ENCODE measurements at places on chromosomes 5 and 9. TPM values are rescaled to one million over a fixed set of nuclear protein-coding genes. Genes with fewer than 3 reads are reported as not detected.

The CERCAM gene
- 27.5 TPM for total RNA-seq

The AQP7 gene
- total RNA-seq, result 0.74 TPM

The TMEM215 gene
- 0.06 TPM for total RNA-seq

The LURAP1L gene
- total RNA-seq, result 104 TPM

The HNRNPK gene
- 360 TPM for total RNA-seq

The NIM1K gene
- total RNA-seq, result 4.2 TPM

DNA sequence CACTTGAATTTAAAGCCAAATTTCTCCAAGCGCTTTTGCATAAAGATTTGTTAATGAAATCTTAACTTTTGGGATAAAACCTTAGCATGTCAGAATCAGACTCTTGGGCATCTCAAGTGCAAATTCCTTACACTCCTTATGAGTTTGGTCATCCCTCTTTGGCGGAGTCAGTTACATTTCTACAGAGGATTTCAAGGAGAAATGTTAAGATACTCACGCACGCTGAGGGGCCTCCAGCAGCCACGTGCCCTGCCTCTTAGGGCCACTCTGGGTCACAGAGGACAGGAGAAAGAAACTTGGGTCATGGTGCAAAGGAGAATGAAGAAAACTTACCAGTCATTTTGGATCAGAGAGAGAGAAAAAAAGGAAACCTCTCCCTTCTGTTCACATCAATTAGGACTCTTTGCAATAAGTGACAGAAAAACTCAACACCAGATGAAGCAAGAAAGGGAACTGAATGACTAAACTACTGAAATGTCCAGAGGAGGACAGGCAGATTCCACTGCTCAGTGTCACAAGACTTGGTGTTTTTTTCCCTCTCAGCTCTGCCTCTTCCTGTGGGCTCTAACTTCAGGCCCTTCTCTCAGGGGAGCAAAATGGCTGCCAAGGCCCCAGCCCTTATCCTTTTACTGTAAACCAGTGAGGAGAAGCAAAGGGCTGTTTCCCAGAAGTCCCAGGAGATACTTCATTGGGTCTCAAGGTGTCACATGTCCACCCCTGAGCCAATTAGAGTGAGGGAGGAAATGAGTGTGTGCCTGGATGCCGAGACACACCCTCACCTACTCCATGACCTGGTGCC, 63.3 kb upstream of the NFIL3 start:
- H3K27me3 ChIP-seq, result no peaks in the 10 kb centered on the region
- no peaks in the 10 kb centered on the region for H3K4me1 ChIP-seq
- no peak overlapping the region for H3K4me3 ChIP-seq
- peak; percentile 58 for DNase-seq

DNA sequence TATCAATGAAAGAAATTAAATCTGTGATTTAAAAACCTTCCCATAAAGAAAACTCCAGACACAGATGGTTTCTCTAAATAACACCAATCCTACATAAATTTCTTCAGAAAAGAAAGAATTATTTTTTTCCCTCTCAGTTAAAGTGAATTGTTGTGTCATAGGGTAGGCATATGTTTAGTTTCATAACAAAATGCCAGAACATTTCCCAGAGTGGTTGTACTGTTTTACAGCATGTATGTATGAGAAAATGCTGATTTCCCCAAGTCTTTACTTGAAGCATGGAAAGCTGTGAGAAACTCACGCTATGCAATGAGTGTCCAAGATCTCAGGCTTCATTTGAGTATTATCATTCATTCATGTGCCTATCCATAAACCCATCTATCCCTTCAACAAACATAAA, 582.5 kb downstream of the ELAVL2 start:
- H3K4me1 ChIP-seq, result no peaks in the 10 kb centered on the region
- no peak overlapping the region for H3K4me3 ChIP-seq
- no peaks in the 10 kb centered on the region for H3K36me3 ChIP-seq
- DNase-seq, result no peak

DNA sequence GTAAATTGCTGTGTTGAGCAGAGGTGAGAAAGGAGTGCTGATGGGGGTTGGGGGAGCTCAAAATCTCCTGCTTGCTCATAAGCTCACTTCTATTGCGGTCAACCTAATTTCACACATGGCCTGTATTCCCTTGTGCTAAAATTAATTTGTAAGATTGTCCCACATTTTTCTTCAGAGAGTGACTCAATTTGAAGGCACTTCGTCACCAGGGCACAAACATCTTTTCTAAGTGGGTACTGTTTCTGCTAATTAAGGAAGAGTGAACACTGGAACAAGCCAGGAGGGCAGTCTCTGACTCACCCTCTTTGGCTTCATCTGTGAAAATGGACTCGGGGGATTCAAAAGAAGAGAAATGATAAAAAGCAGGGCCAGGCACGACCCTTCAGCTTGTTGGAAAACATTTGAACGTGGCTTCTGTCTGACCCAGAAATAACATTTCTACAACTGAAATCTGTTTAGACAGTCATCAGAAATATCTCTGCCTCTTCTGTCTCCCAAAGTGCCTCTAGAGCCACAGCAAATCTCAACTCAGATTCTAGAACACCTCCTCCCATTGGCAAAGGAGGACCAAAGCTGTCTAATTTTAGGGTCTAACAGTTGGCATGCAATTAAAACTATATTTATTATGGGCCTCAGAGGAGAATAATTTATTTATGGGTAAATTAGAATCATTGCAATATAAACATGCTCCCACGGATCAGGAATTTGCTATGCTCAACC, 49.8 kb downstream of the FEM1C start:
- H3K27me3 ChIP-seq, result no peaks in the 10 kb centered on the region
- no peak overlapping the region for H3K4me3 ChIP-seq
- H3K36me3 ChIP-seq, result no peaks in the 10 kb centered on the region
- H3K4me1 ChIP-seq, result peaks cover 2% of the 10 kb centered on the region

DNA sequence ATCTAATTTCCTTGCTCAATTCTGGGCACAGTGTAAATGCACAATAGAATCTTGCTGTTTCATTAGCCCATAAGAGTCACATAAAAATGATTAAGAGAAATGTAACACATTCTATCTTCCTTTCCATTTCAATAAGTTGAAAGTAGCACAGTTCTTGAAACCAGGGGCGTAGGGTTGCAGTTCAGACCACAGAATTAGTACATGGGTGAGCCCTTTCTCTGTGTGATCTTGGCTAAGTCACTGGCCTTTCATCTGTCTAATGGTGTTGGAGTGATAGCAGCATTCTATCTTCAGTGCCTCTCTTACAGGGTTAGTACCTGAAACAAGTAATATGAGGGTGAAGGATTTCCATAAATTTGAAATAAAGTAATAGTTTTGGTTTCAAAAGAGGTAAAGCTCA, 445.3 kb upstream of the ZNF462 start:
- no peak for DNase-seq
- no peaks in the 10 kb centered on the region for H3K36me3 ChIP-seq
- no peak overlapping the region for H3K27ac ChIP-seq
- H3K4me3 ChIP-seq, result no peak overlapping the region
- peaks cover 4% of the 10 kb centered on the region for H3K4me1 ChIP-seq
- H3K27me3 ChIP-seq, result no peaks in the 10 kb centered on the region

- no peak for DNase-seq
- H3K27ac ChIP-seq, result no peak overlapping the region
- H3K4me3 ChIP-seq, result no peak overlapping the region
- no peaks in the 10 kb centered on the region for H3K36me3 ChIP-seq
These were observed 177.4 kb upstream of the PRLR start for GRCh38 chr5:35407697-35408096.

GRCh38 chr5:150779397-150780186, 1.0 kb downstream of the SMIM3 start:
- DNase-seq, result no peak
- peak overlapping the region; percentile 96 for H3K27ac ChIP-seq
- no peaks in the 10 kb centered on the region for H3K36me3 ChIP-seq
- peak overlapping the region; percentile 78 for H3K4me3 ChIP-seq
- H3K27me3 ChIP-seq, result no peaks in the 10 kb centered on the region
- H3K4me1 ChIP-seq, result peaks cover 18% of the 10 kb centered on the region

- no peaks in the 10 kb centered on the region for H3K27me3 ChIP-seq
- DNase-seq, result peak; percentile 84
- peaks cover 40% of the 10 kb centered on the region for H3K4me1 ChIP-seq
- peak overlapping the region; percentile 46 for H3K27ac ChIP-seq
These were observed 13.6 kb upstream of the PHF19 start for GRCh38 chr9:120890320-120891244.

- no peak overlapping the region for H3K27ac ChIP-seq
- no peaks in the 10 kb centered on the region for H3K4me1 ChIP-seq
- no peaks in the 10 kb centered on the region for H3K36me3 ChIP-seq
- peak; percentile 1 for DNase-seq
- no peaks in the 10 kb centered on the region for H3K27me3 ChIP-seq
These were observed 21.0 kb downstream of the PSD2 start for GRCh38 chr5:139816566-139816965.

DNA sequence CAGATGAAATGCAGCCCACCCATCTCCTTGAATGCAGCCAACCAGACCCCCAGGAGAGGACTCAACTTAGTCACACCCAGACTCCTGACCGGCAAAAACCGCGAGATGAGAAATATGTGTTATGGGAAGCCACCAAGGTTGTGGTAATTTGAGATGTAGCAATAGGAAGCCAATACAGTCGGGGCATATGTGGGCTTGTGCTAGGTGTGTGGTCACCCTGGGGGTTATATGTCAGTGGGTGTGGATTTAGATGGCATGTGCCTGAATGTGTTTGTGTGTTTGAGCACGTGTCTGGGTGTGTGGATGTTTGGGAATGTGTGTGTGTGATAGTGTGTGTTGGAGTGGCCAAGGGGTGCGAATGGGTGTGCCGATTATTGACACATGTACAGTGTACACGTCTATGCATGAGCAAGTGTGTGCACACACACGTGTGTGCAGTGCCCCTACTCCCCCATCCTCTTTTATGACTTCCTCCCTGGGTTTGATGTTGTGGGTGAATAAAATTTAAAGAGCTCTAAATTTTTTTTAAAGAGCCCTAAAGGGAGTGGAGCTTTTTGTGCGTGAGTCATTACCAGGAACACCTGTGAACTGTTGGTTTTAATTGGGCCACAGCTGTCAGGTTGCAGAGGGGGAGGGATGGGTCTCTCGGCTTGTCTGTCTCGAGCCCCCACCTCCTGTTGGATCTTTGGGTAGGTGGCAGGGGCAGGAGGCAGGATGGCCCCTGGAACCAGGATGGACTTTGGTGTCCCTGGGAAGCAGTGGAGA, 86.8 kb downstream of the LHX2 start:
- DNase-seq, result no peak
- no peak overlapping the region for H3K27ac ChIP-seq
- H3K4me3 ChIP-seq, result no peak overlapping the region
- H3K36me3 ChIP-seq, result no peaks in the 10 kb centered on the region

Measured in lung (tissue), 17 donors.